Non-pigmented ciliary epithelial cell (primary cell): ENCODE measurements at places on chromosomes 5 and 9.

- peak; percentile 22 for DNase-seq
Observed at GRCh38 chr9:91817493-91818224, 132.4 kb downstream of the ROR2 start.

- DNase-seq: no peak
Observed at GRCh38 chr9:79120533-79120932, 451.2 kb upstream of the TLE4 start.

GRCh38 chr9:94882966-94883641, 156.6 kb downstream of the AOPEP start:
- DNase-seq: no peak

DNA sequence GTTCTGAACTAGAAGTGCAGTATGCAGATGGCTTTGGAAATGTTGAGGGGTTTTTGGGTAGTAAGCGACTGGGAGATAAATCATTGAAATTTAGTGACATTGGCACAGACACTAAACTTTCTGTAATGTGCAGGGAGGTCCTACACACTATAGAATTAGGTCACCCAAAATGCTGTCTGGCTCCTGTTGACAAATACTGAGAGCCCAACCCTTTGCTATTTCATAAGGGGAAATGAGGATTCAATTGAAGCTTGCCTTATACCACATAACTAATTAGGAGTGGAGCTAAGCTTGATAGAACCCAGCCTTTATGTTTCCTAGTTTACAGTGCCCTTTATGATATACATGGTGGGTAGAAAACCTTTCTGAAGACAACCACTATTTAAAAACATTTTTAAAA, 22.6 kb downstream of the HMGXB3 start:
- DNase-seq: no peak

GRCh38 chr5:52853650-52854049, 65.9 kb downstream of the ITGA1 start:
- DNase-seq: no peak

DNA sequence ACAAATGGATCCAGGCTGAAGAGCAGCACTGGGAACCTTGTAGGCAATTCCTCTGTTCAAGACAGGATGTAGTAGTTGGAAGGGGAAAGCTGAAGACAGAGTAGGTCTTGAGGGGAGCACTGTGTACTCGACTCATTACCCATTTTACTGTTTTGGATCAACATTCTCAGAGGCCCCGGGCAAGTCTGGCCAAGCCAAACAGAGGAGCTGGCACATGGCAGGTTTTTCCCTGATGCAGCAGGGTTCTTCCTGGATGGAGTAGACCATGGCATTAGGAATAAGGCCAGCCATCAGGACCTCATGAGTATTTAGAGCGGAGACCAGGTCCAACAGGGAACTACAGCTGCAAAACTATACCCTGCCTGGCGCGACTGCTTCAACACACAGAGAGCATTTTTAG, 4.4 kb downstream of the SVEP1 start:
- DNase-seq: no peak

DNA sequence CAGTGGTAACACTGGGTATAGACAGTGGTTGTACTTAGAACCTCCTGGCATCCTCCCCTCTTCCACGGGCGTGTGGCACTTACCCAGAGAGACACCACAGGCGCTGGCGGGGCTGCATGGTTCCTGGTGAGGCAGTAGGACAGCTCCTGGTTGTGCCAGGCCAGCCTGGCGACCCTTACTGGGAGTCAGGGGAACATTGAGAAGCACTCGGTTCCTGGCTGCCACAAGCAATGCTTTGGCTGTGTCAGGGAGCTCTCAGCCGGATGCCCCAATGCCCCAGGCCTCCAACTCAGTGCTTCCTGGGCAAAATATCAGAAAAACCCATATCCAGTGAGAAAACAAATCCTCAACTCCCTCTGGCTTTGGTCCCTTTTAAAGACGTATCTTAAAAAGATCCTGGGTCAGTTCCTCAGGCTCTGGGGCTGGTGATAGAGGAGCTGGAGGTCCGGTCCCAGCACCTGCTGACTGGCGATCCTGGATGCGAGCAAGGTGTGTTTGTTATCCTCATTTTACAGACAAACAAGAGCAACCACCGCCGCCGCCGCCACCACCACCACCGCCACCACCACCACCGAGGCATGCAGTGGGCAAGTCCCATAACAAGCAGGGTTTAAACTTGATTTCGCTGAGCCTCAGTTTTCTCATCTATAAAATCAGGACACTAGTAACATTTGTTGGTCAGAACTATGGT, 4.2 kb downstream of the NKX2-5 start:
- no peak for DNase-seq

DNA sequence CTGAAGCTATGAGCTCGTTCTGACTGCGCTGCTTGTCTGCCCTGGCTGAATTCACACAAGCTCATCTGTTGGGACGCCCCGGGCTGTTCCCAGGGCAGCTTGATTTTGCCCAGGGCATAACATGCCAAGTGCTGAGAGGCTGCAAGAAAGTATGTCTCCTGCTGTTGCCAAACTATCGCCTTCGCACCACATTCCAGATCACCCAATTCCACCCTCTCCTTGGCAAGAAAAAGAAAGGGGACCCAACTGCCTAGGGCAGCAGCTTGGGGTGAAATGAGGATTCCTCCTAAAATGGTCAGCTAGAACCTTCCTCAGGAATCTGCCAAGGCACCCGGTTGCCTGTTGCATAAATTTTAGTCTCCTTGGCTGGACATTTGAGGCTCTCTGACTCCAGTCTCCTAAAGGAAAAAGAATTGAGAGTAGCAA, 21.2 kb downstream of the COL15A1 start:
- no peak for DNase-seq

DNA sequence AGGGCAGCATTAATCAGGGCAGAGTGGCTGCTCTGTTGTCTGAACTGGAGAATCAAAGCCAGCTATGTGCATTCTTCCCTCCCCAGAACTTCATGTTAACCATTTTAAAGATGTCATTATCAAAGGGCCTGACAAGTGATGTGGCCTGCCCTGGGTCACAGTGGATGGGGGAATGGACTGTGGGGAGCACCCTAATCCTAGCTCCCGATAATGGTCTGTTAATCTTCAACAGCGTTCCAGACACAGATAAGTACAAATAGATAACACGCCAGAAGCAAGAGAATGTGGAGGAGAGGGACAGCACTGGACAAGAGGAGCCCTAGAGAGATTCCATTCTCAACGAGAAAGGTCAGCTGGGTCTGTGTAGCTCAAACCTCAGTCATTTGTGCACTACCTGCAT, 77.5 kb downstream of the DPYSL3 start:
- no peak for DNase-seq
